Liver (tissue), 10 donors: ENCODE measurements at places on chromosomes 7 and 10. TPM values are rescaled to one million over a fixed set of nuclear protein-coding genes. Genes with fewer than 3 reads are reported as not detected.

GRCh38 chr7:46982928-46983327, 599.0 kb downstream of the TNS3 start:
- no peak overlapping the region for H3K4me3 ChIP-seq
- no peaks in the 10 kb centered on the region for H3K4me1 ChIP-seq
- no peak for DNase-seq

DNA sequence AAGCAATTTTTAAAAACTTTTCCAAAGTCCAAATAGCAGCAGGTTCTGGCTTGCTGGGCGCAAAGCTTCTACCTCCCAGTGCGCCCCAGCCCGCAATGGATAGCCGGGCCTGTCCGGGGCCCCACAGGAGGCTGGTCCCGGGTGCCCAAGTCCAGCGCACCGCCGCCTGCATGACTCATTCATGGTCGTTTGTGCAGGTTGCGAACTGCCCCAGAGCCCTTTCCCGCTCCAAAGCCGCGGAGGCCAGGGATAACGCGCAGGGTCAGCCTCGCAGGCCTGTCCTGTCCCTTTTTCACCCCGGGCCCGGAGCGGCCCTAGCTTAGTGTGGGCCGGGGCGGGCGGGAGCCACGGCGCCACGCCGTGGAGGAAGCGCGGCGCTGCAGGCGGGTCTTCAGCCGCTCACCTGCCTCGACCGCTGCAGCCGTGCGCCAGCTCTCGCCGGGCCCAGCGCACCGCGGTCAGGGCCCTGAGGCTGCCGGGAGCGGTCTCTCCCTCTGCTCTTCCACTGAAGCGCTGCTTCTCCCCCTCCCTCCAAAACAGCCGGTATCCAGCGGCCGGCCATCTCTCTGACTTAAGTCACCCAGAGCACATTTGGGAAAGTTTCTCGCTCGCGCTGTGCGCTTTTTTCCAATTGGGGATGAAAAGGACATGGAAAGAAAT, 1.7 kb upstream of the EGR2 start:
- peak overlapping the region; percentile 94 for H3K27ac ChIP-seq
- peak overlapping the region; percentile 93 for H3K4me3 ChIP-seq
- DNase-seq, result peak; percentile 65
- H3K27me3 ChIP-seq, result peaks cover 6% of the 10 kb centered on the region
- H3K4me1 ChIP-seq, result peaks cover 35% of the 10 kb centered on the region

DNA sequence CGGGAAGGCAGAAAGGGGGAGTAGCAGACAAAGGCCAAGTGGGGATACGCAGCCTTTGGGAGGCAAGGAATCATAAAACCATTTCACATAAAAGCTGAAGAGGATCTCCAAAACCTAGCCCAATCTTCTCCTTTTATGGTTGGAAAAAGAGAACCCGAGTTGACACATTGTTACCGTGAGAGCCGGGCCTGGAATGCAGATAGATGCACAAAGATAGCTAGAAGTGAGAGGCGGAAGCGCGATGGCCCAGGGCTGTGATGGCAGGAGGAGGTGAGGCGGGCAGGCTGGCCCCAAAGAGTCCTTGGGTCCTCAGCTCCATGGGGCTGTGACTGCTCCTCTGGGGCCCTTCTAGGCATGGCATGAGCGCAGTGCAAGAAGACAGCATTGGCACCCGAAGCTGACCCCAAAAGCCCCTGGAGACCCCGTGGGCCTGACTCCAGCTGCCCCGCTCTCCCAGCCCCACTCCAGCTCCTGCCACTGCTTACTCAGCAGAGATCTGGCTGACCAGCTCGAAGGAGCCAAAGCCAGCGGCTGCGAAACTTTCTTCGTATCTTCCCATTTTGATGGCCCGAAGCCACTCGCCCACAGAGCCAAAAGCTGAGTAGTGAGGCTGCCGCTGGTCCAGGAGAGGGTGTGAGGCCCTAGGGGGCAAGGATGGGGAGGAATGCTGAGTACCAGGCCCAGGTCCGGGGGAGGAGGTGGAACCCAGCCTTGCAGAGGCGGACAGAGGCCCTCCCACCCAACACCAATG, 22.5 kb downstream of the EPHB4 start:
- no peak overlapping the region for H3K4me3 ChIP-seq
- H3K4me1 ChIP-seq, result no peaks in the 10 kb centered on the region
- peaks cover 28% of the 10 kb centered on the region for H3K36me3 ChIP-seq
- no peaks in the 10 kb centered on the region for H3K27me3 ChIP-seq

- H3K27ac ChIP-seq, result no peak overlapping the region
- H3K36me3 ChIP-seq, result no peaks in the 10 kb centered on the region
- no peak overlapping the region for H3K4me3 ChIP-seq
- H3K4me1 ChIP-seq, result peaks cover 7% of the 10 kb centered on the region
Observed at GRCh38 chr10:101290881-101291280, 61.6 kb upstream of the LBX1 start.

GRCh38 chr7:150996376-150997074, 5.7 kb downstream of the NOS3 start:
- DNase-seq, result no peak
- H3K27me3 ChIP-seq, result no peaks in the 10 kb centered on the region
- no peak overlapping the region for H3K4me3 ChIP-seq
- H3K36me3 ChIP-seq, result no peaks in the 10 kb centered on the region

GRCh38 chr7:14988941-14989340, 86.4 kb upstream of the DGKB start:
- H3K4me1 ChIP-seq, result no peaks in the 10 kb centered on the region
- no peak overlapping the region for H3K4me3 ChIP-seq
- no peaks in the 10 kb centered on the region for H3K27me3 ChIP-seq

GRCh38 chr7:7783001-7783400, 64.6 kb upstream of the RPA3 start:
- H3K4me1 ChIP-seq, result no peaks in the 10 kb centered on the region
- H3K36me3 ChIP-seq, result no peaks in the 10 kb centered on the region
- no peak overlapping the region for H3K27ac ChIP-seq
- H3K27me3 ChIP-seq, result no peaks in the 10 kb centered on the region

DNA sequence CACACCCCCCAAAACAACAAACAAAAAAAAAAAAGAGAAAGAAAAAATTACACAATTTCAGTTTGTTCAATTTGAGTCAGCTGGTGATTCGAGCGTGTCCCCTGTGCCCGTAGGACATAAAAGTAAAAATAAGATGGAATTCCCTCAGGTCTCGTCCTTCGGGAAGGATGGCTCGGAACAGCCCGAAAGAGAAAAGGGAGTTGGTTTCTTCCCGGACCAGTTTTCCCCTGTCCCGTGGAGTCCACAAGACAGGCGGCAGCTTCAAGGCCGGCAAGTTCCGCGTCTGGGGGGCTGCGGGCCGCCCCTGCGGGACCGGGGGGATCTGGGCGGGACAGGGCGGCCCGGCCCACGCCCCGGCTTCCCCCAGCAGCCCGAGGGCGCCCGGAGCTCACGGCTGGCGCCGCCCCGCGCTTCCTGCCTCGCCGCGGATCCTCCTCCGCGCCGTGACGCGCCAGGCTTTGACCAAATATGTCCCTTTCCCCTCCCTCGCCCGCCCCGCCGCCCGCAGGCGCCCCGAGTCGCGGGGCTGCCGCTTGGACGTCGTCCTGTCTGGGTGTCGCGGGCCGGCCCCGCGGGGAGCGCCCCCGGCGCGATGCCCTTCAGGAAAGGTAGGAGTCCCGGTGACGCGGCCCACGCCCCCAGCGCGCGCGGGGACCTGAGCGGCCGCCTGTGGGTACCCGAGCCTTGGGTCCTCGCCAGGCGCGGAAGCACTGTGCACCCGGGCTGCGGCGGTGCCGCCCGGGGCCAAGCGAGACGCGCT, 55.8 kb downstream of the RBM17 start:
- H3K4me3 ChIP-seq, result peak overlapping the region; percentile 65
- peaks cover 9% of the 10 kb centered on the region for H3K4me1 ChIP-seq
- peak; percentile 72 for DNase-seq
- H3K36me3 ChIP-seq, result no peaks in the 10 kb centered on the region
- H3K27me3 ChIP-seq, result no peaks in the 10 kb centered on the region

DNA sequence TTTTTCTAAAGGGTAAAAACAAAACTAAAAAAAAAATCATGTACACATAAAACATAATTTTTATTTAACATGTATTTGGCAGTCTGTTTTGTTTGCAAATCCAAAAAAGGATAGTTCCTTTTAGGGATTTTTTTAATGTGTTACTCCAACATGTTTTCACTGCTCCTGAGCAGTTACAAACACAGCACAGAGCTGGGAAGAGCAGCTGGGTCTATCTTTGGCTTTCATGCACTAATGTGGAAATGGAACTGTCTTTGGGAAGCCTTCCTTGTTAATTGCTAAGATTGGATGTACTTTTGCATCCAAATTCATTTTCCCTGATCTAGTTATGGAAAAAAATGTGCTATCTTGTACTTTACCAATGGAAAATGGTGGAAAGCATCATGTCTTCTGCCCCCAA, 1035.1 kb downstream of the CNTNAP2 start:
- H3K36me3 ChIP-seq, result no peaks in the 10 kb centered on the region
- no peak overlapping the region for H3K27ac ChIP-seq
- H3K27me3 ChIP-seq, result no peaks in the 10 kb centered on the region
- no peaks in the 10 kb centered on the region for H3K4me1 ChIP-seq
- no peak for DNase-seq

GRCh38 chr7:69531050-69531449, 67.2 kb upstream of the AUTS2 start:
- H3K27ac ChIP-seq, result no peak overlapping the region
- DNase-seq, result no peak
- no peaks in the 10 kb centered on the region for H3K27me3 ChIP-seq
- H3K36me3 ChIP-seq, result no peaks in the 10 kb centered on the region
- H3K4me1 ChIP-seq, result no peaks in the 10 kb centered on the region

DNA sequence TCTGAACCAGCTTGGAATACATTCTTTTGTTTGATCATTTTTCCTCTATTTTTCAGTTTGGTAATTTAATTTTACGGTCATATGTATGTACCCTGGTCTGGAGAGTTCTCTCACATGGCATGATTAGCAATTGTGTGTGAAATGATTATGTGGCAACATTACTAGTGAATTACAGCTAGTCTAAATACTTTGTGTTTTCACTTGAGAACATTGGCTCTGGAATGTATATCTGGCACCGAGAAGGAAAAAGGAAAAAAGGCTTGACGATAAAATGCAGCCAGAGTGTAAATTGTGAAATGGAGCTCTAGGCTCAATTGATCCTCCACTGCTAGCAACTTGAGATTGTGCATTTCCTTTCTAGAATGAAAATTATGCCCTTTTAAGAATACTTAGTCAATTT, 397.2 kb downstream of the EXOC4 start:
- H3K27ac ChIP-seq, result no peak overlapping the region
- H3K4me3 ChIP-seq, result no peak overlapping the region
- no peaks in the 10 kb centered on the region for H3K27me3 ChIP-seq

Gene TASOR2
- 18.9 TPM for total RNA-seq

Gene TPST1
- total RNA-seq, result 62.5 TPM

Gene COG5
- total RNA-seq, result 27.1 TPM

Gene GJD4
- total RNA-seq, result not detected

Gene PRLHR
- total RNA-seq, result under 0.01 TPM

Gene ASIC3
- total RNA-seq, result 0.05 TPM
